Smooth muscle cell of the umbilical artery (primary cell): ENCODE measurements at places on chromosomes 5 and 9. TPM values are rescaled to one million over a fixed set of nuclear protein-coding genes. Genes with fewer than 3 reads are reported as not detected.

Gene PHF19
- 12.2 and 36.4 TPM in 2 replicates for total RNA-seq

Gene GRIN3A
- total RNA-seq: under 0.01 TPM in 1 of 2 replicates, not detected in the other

Gene IFNA14
- total RNA-seq: not detected in 2 replicates

Gene DDX4
- 0.05 TPM in 1 of 2 replicates, not detected in the other for total RNA-seq

Gene TTC16
- total RNA-seq: 0.05 TPM in 1 of 2 replicates, not detected in the other

Gene WDR31
- 1.2 and 2.1 TPM in 2 replicates for total RNA-seq

Gene PCDHGA6
- total RNA-seq: 3.2 and 4.2 TPM in 2 replicates

Gene FBXL17
- 13.4 and 16.2 TPM in 2 replicates for total RNA-seq

Gene ASS1
- 111 and 265 TPM in 2 replicates for total RNA-seq

Gene GKAP1
- 0.55 and 0.59 TPM in 2 replicates for total RNA-seq

Gene PAPPA
- total RNA-seq: 211 and 268 TPM in 2 replicates

Gene ATOSB
- 37.7 and 55.5 TPM in 2 replicates for total RNA-seq

Gene SELENOP
- total RNA-seq: 0.32 and 1.8 TPM in 2 replicates

Gene DDX31
- 13.4 and 20.5 TPM in 2 replicates for total RNA-seq

Gene PCDHGA9
- total RNA-seq: 3.6 and 4.5 TPM in 2 replicates

Gene PIP5KL1
- total RNA-seq: 1.5 and 2.3 TPM in 2 replicates

Gene MLANA
- 0.05 TPM in 1 of 2 replicates, not detected in the other for total RNA-seq

Gene TMEM171
- total RNA-seq: 1.8 and 4.7 TPM in 2 replicates

Gene WNK2
- total RNA-seq: not detected in 2 replicates

Gene LIX1
- total RNA-seq: 0.89 TPM in 1 of 2 replicates, not detected in the other

Gene ARSI
- 60.5 and 118 TPM in 2 replicates for total RNA-seq

Gene FOXD4L5
- total RNA-seq: 0.09 and 0.30 TPM in 2 replicates

Gene GFI1B
- 0.05 TPM in 1 of 2 replicates, not detected in the other for total RNA-seq

Gene HRH2
- not detected in 2 replicates for total RNA-seq

Gene KIF4B
- 0.09 TPM in 1 of 2 replicates, not detected in the other for total RNA-seq

Gene PTGES2
- 53.4 and 70.1 TPM in 2 replicates for total RNA-seq

Gene CCL28
- 0.59 and 1.5 TPM in 2 replicates for total RNA-seq

Gene ROPN1L
- total RNA-seq: 0.14 and 0.30 TPM in 2 replicates

Gene COL5A1
- 1,286 and 1,941 TPM in 2 replicates for total RNA-seq

Gene ARHGEF28
- total RNA-seq: 3.0 and 8.1 TPM in 2 replicates

Gene CCNO
- 0.14 TPM in 1 of 2 replicates, not detected in the other for total RNA-seq

Gene AHRR
- 4.6 and 10.7 TPM in 2 replicates for total RNA-seq

Gene PFN3
- not detected in 2 replicates for total RNA-seq

Gene SPATA31D4
- not detected in 2 replicates for total RNA-seq

Gene GLDC
- total RNA-seq: under 0.01 and 1.3 TPM in 2 replicates

Gene LCN15
- not detected in 2 replicates for total RNA-seq

Gene PBX3
- 23.8 and 37.6 TPM in 2 replicates for total RNA-seq
